Bronchus fibroblast of lung (primary cell): ENCODE measurements at places on chromosomes 3 and 15. TPM values are rescaled to one million over a fixed set of nuclear protein-coding genes. Genes with fewer than 3 reads are reported as not detected.

TLR9 gene
- under 0.01 TPM in 1 of 2 replicates, not detected in the other for total RNA-seq

NEO1 gene
- total RNA-seq = 10.0 and 11.6 TPM in 2 replicates

FOXB1 gene
- not detected in 2 replicates for total RNA-seq

SLC9A9 gene
- 4.2 and 4.5 TPM in 2 replicates for total RNA-seq

USP4 gene
- 7.6 and 7.7 TPM in 2 replicates for total RNA-seq

CAMK1 gene
- total RNA-seq = 41.5 and 45.3 TPM in 2 replicates

LSAMP gene
- total RNA-seq = 1.6 and 2.0 TPM in 2 replicates

PRICKLE2 gene
- total RNA-seq = 8.9 and 10.1 TPM in 2 replicates

TRIM42 gene
- not detected in 2 replicates for total RNA-seq
